ENCODE measurements at places on chromosomes 2 and 18.

GRCh38 chr18:2180586-2180985, 390.7 kb downstream of the METTL4 start:
- no peak for DNase-seq

DNA sequence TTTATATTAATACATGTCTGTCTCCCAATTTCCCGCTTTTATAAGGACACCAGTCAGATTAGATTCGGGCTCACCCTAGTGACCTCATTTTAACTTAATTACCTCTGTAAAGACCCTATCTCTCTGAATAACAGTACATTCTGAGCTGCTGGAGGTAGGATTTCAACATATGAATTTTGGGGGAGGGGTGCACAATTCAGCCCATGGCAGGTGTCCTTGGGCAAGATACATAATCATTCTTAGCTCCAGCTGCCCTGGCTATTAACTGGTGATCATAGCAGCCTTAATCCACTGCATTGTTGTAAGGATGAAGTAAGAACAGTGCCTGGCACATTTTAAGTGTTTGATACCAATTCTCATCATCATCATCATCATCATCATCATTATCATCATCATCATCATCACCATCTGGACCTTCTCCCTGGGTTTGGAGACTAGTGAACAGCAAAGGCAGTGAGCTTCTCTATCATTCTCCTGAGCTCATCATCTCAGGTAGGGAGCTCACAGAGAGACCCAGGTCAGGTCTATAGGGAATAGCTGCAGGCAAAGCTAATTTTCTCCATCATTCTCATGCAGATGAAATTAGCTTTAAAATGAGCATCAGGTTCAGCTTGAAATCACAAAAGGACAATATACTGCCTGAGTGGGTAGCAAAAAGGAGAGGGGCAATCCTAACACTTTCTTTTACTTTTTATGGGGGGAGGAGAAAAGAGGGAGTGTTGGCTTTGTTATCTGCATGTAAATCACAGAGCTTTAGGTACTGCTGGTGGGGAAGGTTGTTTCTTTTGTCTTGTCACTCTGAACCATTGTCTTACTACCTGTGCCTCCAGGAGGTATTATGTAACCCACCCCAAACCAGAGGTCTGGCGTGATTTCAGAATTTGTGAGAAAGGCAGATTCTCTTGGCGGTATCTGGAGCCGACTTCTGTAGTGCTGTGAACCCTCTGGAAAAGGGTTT, 125.5 kb upstream of the SPRED2 start:
- DNase-seq: no peak

GRCh38 chr18:76619621-76620315, 124.7 kb upstream of the ZNF516 start:
- no peak for DNase-seq

GRCh38 chr2:237053066-237053465, 32.6 kb upstream of the COPS8 start:
- DNase-seq: no peak

DNA sequence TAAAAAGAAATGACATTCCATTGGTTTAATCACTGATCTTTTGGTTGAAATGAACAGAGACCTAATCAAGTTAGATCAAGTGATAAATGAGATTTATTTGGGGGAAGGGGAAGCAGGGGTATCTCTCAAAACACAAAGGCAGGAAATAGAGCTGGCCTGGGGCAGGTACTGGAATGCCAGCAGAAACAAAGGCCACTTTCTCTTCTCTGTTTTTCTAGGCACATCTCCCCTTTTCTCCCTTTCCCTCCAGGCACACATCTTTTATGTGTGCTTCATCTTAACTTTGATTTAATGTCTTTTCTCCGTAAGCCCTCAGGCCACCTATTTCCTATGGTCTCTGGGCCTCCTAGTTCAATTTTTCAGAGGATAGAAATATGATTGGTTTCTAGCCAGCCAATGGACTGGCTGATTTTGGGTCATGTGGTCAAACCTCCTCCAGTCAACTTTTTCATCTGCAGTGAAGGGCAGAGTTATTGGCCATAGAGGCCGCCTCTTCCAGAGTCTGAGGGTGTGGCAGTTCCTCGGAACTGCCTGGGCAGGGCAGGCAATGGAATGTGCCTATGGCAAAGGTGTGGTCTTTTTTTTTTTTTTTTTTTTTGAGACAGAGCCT, 58.9 kb upstream of the FAM136A start:
- no peak for DNase-seq

- DNase-seq: no peak
Measured at GRCh38 chr18:74353169-74353775, 37.6 kb downstream of the C18orf63 start.

DNA sequence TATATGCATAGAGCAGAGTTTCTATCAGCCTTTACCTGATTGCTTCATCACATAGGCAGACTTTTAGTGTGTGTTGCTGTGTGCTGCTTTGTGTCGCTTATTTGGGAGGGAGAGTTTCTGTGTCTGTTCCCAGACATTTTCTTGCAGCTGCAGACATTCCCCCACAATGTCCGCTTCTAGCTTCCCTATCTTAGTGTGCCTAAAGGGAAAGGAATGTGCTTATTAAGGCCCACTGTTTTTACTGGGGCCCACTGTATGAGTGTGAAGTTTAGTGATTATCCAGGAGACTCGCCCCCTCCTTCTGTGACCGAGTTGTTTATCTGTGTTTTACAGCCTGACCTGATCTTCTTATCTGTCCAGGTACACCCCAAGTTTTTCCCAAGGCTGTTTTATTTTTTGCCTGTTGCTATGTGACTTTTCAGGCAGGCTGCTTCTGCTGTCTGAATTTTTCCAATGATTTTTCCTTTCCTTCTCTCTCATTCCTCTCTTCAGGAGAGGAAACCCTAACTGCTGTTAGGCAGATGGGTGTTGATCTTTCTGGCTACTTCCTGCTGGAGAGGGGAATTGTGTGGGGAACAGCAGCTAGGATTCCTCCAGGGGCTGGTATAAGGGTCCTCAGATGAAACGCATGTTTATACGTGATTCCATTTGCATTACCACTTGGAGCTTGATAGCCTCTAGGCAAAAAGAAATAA, 47.6 kb downstream of the STK17B start:
- no peak for DNase-seq

GRCh38 chr2:9163306-9164111, 43.1 kb upstream of the ASAP2 start:
- no peak for DNase-seq

GRCh38 chr2:551621-552020, 125.6 kb downstream of the TMEM18 start:
- DNase-seq: no peak

- no peak for DNase-seq
Measured at GRCh38 chr2:59974051-59974766, 579.2 kb downstream of the BCL11A start.

- DNase-seq: peak; percentile 60
Measured at GRCh38 chr2:9897331-9897737, 54.1 kb downstream of the TAF1B start.

GRCh38 chr2:66463206-66463755, 28.4 kb downstream of the MEIS1 start:
- no peak for DNase-seq

GRCh38 chr2:241074901-241075540, 27.1 kb downstream of the MTERF4 start:
- DNase-seq: peak; percentile 40

Measured in activated CD8-positive, alpha-beta memory T cell treated with anti-CD3 and anti-CD28 coated beads for 24 hours (primary cell).